NCI-H510A treated with DMSO at 0.1 percent for 48 hours (cell line): ENCODE measurements at places on chromosomes 6 and 20.

DNA sequence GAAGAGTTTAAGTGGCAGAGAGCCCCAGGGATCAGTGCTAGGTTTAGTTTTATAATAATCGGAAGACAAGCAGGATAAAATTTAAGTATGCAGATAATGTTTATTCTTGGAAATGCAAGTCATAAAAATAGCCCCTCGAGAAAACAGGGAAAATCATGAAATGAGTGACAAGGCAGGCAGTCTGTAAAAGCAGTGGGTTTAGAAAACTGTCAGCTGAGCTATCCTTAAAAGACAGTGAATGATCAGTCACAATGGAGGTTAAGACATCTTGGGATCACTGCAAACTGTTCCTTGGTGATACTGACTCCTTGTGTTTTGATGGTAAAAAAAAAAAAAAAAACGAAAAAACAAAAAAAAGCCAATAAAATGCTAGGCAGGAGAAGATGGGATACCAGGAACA, 61.3 kb upstream of the BCLAF1 start:
- no peak for DNase-seq

DNA sequence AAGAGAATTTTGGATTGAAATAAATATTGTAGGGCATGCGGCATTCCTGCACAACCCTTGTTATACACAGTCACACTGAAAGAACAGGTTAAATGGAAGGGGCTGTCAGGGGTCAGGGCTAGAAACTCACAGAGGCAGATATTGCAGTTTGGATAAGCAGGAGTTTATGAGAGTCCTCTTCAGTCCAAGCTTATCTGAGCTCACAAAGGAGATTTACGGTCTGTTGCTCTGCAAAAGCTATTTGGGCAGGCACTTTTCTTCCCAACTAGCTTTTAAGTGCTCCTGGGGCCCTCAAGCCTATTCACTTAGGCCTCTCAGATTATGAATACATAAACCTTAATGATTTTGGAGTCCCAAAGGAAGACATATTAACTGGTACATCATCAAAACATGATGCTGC, 156.2 kb downstream of the SOX4 start:
- DNase-seq, result peak; percentile 70

- peak; percentile 74 for DNase-seq
Observed at GRCh38 chr6:43983632-43984031, 143.6 kb downstream of the MRPL14 start.

- no peak for DNase-seq
Observed at GRCh38 chr6:38350220-38350619, 289.5 kb downstream of the BTBD9 start.

- no peak for DNase-seq
Observed at GRCh38 chr20:24934101-24934661, 14.9 kb upstream of the CST7 start.

- DNase-seq, result no peak
Observed at GRCh38 chr6:45915780-45916468, 99.7 kb downstream of the CLIC5 start.

DNA sequence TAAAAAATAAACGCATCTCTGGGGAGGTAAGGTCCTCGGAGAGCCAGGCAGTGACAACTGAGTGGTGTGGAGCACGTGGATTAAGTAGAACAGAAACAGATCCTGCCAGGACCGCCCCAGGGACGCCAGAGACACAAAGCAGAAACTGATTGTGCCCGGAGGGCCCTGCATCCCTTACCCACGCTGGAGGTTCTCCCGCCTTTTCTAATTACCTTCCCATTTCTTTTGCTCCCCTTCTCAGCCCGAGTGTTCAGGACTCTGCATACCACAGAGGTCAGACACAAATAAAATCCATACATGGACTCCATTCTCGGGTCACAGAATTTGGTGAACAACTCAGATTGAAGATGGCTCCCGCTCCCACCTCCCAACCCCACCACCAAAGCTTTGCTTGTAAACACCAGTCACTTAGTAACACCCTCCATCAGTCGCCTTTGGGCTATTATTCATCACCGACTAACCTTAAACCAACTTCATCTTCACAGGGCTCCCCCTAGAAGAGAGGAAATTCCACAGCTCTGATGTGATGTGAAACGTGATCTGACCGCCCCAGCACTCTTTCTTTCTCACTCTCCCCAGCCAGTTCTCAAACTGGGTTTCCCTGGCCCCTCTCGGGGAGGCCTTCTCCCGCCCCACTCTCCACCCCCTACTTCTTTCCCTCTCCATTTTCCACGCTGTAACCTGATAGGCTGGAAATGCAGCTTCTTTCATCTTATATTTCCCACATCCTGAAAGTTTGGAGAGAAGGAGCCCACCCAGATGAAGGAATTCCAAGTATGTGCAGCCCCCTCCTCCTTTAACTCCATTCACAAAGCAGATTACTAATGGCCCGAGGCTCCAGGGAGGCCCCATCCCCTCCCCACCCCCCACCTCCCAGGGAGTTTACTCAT, 32.5 kb upstream of the PIM1 start:
- peak; percentile 40 for DNase-seq

DNA sequence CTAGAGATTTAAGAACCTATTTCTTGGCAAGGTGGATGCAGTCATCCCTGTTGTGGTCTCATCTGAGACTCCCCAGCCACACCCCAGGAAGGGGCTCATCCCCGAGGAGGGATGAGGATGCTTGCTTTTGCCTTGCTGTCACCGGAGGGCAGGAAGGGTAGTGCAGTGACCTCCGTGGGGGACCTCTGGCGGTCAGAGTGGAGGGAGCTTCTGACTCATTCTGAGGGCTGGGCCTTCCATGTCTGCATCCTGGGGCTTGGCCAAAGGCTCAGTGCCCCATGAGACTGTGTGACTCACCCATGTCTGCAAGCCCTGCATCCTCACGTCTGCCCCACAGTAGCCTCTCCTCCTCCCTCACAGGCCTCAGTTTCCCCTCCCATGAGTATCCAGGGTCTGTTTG, 38.7 kb downstream of the UQCC2 start:
- DNase-seq, result no peak

DNA sequence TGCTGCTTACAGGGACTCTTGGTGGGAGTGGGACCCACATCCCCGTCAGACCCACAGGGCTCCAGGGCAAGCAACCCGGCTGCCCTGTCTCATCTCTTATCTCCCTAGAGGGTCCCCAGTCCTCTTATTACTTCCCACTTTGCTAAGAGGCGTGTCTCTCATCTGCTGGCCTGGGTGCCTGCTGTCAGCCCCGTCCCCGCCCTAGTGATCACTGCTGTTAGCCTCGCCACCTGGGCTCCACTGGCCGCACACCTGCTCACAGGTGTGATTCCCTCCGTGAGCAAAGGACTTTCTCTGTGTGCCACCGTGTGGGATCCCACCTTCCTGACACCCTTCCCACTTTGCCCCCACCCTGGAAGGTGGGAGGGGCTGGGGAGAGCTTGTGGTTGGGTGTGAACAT, 57.6 kb downstream of the TCP11 start:
- DNase-seq, result no peak

DNA sequence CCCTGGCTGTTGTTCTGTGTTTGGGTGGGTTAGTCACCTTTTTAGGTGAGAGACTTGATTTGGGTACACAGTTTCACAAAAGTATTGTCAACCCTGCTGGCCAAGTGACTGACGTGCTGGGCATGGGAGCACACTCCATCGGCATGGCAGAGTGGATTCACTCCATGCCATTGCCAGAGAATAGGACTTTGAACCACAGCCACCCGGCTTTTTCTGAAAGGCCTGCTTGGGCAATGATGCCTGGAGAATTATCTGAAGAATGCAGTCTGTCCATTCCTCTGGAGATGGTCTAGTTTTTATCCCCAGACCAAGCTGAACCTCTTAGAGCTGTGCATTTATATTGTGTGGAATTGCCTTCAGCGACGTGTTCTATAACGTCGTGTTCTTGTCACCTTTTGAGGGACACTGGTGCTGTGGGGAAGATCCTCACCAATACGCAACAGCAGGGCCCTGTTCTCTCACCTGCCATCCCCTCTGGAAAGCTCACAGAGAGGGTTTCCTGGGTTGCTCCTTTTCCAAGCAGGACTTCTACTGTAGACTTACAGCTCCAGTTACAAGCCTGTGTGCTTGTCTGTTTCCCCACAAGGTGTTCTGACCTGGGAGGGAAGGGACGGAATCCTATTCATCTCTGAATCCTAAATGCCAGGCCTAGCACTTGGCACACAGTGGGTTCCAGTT, 183.4 kb upstream of the AKAP12 start:
- DNase-seq, result no peak

DNA sequence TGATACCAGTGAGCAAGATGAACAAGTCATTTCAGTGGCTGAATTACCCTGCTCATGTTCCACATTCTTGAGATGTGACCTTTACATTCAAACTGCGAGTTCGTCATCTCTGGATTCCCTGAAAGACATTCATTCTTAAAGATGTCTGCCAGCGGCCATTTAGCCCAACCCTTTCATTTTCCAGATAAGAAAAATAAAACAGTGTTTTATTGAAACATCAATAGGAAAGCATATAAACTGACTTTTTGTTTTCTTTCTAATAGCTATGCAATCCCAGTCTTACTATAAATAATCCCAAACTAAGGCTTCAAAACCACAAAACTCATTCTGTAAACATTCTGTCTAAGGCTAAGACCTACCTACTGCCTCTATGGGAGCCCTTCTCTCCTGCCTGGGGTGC, 134.0 kb downstream of the SAMD5 start:
- no peak for DNase-seq

DNA sequence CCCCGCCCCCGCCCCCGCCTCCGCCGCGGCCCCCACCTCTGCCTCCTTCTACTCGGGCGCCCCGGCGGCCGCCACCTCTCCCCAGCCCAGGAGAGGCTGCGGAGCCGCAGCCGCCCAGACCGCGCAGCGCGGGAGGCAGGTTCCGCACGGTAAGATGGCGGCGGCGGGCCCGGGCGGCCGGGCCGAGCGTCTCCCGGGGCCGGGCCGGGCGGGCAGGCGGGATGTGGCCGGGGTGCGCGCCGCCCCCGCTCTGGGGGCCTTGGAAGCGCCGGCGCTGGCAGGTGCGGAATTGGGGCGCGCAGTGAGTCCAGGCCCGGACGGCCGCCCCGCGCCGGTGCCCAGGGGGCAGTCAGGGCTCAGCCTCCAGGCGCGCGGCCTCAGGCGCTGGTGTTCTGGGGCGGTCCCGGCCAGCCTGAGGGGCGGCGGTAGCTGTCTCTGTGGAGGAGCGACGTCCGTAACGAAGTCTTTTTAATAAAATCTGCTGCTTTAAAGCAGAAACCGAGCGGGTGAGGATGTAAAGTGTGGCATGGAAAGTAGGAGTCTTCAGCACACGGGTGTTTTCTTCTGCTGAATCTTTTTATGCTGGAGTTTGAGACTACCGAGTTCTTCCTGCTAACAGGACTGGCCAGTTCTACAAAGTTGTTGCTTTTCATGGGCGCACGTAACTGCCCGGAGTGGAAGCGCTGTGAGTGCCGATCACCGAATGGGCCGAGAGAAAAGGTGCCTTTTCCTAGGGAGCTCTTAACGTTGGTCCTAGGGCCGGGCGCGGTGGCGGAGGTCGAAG, at the start of gene GID8:
Gene GID8, plus strand, starts transcription at position 43 of the 784 bp plus-strand sequence. CDS start 3,356 bp downstream, outside the sequence.
- DNase-seq, result peak; percentile 21

DNA sequence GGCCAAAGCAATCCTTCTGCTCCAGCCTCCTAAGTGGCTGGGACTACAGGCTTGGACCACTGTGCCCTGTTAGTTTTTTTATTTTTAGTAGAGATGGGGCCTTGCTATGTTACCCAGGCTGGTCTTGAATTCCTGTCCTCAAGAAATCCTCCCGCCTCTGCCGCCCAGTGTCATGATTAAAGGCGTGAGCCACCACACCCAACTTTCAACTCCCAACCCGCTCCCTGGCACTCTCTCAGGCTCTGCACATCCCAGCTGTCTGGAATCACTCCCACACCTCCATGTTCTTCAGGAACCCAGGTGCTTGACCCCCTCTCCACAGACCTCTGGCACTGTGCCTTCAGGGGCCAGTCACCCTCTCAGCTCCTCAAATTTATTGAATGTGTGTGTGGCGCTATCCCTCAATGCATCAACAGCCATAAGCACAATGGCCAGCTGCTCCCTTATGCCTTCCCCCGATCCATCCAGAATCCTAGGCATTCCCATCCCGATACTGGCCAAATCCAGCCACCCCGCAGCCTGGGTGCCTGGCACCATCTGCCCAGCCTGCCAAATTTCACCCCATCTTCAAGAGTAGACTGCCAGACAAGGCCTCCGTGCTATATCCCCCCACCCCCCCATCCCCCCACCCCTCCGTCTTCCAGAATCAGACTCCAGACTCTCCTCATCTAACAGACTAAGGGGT, 647 bp upstream of the POU5F1 start:
- no peak for DNase-seq

- DNase-seq, result no peak
Observed at GRCh38 chr6:11771473-11772048, 7.0 kb downstream of the ADTRP start.

DNA sequence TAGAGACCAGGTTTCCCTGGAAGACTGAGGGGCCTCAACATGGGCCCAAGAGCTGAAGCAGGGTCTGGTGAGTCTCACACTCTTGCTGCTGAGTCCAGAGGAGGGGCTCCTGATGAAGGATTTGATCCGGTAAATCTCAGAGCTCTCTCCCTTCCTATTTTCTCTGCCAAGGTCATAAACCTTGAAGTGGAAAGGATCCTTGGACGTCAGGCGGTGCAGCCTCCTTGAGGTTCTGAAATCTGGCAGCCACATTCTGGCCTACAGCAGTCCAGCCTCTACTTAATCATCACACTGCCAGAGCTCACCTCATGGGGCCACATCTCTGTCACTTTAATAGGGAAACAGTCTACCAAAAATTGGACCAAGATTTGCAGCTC, 24.0 kb downstream of the ACSS1 start:
- DNase-seq, result no peak

DNA sequence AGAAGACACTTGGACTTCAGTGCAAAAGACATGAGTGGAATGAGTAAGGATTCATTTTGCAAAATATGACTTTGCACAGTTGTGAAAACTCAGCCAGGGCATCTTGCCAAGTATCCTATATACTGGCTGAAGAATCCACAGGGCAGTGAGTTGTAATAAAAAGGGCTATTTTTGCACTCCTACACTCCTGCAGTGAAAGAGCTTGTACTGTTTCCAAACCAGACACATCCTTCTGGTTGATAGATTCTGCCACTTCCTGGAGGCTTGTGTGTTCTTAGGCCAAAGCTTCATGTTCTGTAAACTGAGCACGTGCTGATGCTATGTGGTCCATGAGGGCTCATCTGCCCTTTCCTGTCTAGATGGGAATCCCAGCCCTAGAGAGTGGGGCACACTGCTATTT, 34.9 kb downstream of the GMPR start:
- no peak for DNase-seq

DNA sequence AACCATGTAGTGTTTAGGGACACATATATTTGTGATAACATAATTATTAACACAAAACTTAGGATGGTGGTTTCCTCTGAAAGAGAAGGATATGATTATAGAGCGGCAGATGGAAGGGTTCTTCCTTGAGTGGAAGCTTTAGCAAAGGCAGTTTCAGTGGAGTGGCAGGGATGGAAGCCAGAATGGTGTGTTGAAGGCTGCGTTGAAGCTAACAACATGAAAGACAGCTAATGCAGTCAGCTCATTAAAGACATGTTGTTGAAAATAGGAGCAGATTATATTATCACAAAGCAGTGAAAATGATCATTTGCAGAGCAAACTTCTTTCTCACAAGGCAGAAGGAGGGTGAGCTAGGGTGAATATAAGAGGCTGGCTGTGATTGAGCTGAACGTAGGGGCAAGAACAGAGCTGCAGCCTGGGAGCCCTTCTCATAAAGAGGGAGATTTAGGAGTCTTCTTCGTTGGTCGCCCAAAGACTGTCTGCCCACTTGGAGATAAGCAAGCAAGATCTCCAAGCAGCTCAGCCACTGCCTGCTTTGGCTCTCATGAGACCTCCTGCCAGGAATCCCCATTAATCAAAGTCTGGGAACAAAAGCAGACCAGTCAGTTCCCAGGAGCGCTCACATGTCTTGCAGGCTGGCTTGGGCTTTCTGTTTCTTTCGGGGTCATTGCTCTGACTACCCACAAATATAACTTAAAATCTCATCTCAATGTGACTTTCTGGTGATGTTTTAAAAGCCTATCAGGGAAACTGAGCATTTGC, 2.6 kb upstream of the ANKRD6 start:
- no peak for DNase-seq
